ENCODE measurements at places on chromosomes 2 and 18.

DNA sequence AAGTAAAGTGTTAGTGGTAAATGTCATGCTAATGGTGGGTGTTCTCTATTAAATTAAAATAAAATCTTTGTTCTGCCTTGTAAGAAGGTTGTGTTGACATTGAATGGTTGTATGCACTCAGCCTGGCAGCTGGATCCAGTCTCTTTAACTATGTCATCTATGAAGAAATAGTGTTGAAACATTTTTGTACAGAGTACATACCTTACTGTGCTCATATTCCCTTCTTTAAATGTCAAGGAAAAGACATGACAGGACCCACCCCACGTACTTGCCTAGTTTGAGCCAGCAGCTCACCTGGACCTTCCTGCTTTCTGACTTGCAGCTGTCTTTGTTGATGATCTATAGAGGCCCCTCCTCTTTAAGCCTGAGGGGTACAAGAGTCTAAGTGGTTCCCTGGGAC is 85.6 kb upstream of the ST3GAL5 start:
- no peak for DNase-seq

GRCh38 chr2:239881561-239882320 is 143.4 kb downstream of the NDUFA10 start:
- no peak for DNase-seq

DNA sequence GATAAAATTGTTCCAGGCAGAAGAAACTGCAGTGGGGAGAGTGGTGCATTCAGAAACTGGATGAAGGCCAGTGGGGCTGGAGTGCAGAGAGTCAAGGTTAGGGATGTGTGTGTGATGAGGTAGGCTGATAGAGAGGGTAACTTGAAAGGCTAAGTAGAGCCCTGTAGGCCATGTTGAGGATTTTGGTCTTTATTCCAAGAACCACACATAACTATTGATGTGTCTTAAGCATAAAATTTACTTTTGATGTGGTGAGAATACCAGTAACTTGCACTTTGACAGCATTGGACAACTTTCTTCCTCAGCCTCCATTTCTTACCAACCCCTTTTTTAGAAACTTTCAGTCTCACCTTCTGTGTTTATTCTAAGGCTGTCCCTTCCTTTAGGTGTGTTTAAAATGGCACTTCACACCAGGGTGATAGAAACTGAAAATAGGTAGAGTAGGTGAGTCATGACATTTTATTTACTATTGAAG is 22.6 kb downstream of the MTX2 start:
- DNase-seq: no peak

DNA sequence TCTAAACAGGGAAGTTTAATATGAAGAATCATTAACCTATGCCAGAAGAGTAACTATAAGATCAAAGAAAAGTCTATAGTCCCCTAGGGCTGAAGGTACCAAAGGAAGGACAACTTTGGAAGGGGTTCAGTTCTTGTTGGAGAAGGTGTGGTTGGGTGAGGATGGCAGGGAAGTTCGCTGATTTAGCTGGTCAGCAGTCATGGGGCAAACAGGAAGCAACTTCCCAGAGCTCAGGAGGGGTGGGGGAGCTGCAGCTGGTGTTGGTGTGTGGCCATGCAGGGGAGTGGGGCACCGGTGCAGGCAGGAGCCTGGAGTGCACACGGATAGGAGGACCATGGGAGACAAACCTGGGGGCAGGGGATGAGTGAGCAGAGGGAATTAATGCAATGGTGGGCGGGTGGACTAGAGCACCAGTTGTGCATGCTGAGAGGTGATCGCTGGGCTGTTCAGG is 34.0 kb downstream of the FHOD3 start:
- no peak for DNase-seq

DNA sequence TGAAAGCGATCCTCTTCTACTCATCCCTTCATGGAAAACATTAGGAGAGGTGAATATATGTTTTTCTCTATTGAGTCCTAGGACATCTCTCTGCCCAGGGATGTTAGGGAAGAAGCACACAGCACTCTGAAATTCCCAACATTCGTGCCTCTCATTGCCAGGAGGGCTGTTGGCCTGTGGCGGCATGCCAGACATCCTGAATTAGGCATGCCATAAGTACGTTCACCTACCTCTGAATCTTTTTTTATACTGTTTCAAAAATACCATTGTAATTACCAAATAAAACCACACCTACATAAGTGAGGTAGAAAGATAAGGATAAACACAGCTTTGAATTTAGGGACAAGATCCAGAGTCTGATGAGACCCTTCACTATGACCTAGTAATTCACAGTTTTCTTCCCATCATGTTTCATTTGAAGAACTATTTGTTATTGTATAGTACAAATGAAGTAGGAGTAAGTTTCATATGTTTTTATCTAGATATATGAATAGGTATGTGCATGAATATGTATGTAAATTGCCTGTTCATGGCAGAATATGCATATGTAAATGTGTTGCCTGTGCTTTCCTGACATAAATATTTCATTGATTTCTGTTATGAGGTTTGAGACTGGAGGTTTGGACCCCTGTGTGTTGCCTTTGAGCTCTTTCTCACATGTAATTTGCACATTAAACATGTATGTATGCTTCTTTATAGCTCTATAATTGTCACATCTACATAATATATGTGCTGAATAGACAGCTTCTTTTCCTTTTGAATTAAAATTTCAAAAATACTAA is 66.6 kb upstream of the STAM2 start:
- no peak for DNase-seq
